ENCODE measurements at places on chromosomes 13 and 19. TPM values are rescaled to one million over a fixed set of nuclear protein-coding genes. Genes with fewer than 3 reads are reported as not detected.

The PEG3 gene
- not detected for total RNA-seq

GRCh38 chr19:339262-339887 is 5.2 kb downstream of the MIER2 start:
- no peak overlapping the region for H3K27ac ChIP-seq
- H3K36me3 ChIP-seq, result peaks cover 3% of the 10 kb centered on the region
- H3K4me3 ChIP-seq, result no peak overlapping the region
- H3K27me3 ChIP-seq, result no peaks in the 10 kb centered on the region
- peaks cover 6% of the 10 kb centered on the region for H3K4me1 ChIP-seq

The ZNF841 gene
- total RNA-seq, result 20.0 TPM

The NFIX gene
- 1.2 TPM for total RNA-seq

GRCh38 chr19:49479975-49480628 is 6.1 kb downstream of the FLT3LG start:
- H3K36me3 ChIP-seq, result no peaks in the 10 kb centered on the region
- no peak for DNase-seq
- no peaks in the 10 kb centered on the region for H3K27me3 ChIP-seq
- no peak overlapping the region for H3K4me3 ChIP-seq
- peaks cover 5% of the 10 kb centered on the region for H3K4me1 ChIP-seq
- H3K27ac ChIP-seq, result no peak overlapping the region
